Tibial nerve (tissue), 4 donors: ENCODE measurements at places on chromosomes 1 and 21.

DNA sequence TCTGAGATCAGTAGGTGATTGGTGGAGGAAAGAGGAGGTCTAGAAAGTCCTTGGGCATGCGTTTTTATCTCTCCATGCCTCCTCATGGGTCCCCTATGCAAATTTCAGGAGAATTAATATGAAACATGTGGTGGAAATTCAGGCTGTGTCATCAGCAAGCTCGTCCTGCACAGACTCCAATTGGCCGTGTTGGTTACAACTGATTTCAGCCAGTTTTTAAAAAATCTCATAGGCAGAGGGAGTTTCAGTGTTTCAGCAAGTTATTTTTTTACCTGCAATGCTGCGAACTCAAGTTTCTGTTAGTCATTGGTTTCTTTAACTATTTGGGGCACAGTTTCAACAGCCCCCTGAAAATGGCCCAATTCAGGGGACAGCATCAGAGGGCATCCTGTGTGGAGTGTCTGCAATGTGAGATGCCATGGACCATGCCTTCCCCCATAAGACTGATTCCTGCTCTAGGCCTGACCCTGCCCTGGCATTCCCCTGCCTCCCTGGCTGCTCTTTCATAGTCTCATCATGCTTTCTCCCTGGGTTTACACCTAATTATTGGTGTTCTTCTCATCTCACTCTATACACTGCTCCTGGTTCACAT lies 59.9 kb downstream of the C1orf198 start:
- H3K36me3 ChIP-seq, result no peaks in the 10 kb centered on the region
- no peaks in the 10 kb centered on the region for H3K4me1 ChIP-seq
- no peak overlapping the region for H3K4me3 ChIP-seq
- no peak for DNase-seq

DNA sequence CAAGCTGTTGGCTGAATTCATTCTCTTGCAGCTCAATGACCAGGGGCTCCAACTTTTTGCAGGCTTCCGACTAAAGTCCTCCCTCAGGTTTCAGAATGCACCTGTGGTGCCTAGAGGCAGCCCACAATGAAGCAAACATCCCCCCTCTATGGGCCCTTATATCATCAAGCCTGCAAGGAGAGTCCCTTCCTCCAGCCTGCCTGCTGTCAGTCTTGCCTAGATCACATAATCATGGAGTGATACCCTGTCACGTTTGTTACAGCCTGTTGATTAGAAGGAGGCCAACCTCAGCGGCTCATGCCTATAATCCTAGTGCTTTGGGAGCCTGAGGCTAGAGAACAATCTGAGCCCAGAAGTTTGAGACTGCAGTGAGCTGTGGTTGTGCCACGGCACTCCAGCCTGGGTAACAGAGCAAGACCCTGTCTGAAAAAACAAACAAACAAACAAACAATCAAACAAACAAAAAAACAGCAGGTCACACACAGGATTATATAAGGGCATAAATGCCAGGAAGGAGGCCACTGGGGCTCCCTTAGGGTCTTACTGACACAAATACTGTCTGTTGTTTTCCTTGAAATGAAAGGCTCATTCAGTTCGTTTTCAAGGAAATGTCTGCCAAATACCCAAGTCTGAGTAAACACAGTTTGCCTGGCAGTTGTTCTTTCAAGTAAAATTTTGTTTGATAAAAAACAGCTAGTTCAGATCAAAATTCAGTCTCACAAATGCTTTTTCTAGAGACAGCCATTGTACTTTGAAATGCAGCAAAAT lies 4.7 kb upstream of the SPRR3 start:
- no peaks in the 10 kb centered on the region for H3K36me3 ChIP-seq
- H3K4me1 ChIP-seq, result no peaks in the 10 kb centered on the region
- no peak for DNase-seq
- no peak overlapping the region for H3K27ac ChIP-seq

- H3K36me3 ChIP-seq, result no peaks in the 10 kb centered on the region
- H3K27ac ChIP-seq, result no peak overlapping the region
- H3K4me3 ChIP-seq, result no peak overlapping the region
- DNase-seq, result no peak
- H3K27me3 ChIP-seq, result no peaks in the 10 kb centered on the region
- no peaks in the 10 kb centered on the region for H3K4me1 ChIP-seq
Observed at GRCh38 chr1:162904579-162904978, 43.6 kb upstream of the CCDC190 start.

DNA sequence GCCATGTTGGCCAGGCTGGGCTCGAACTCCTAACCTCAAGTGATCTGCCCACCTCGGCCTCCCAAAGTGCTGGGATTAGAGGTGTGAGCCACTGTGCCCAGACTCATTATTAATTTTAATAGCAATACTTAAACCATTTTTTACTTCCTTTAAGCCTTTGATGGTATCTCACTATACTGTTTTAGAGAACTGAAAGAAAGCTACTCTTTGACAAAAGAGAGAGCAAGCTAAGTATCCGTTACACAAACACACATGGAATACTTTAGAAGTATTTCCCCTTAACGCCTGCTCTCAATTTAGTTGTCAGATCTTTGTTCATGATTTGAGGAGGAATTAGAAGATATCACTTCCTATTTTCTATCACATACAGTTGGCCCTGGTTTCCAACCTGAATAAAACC lies 189.4 kb downstream of the COP1 start:
- no peaks in the 10 kb centered on the region for H3K27me3 ChIP-seq
- H3K27ac ChIP-seq, result no peak overlapping the region
- no peaks in the 10 kb centered on the region for H3K36me3 ChIP-seq
- no peak for DNase-seq

- no peak overlapping the region for H3K4me3 ChIP-seq
- no peaks in the 10 kb centered on the region for H3K27me3 ChIP-seq
- no peaks in the 10 kb centered on the region for H3K4me1 ChIP-seq
- no peak for DNase-seq
- no peak overlapping the region for H3K27ac ChIP-seq
Observed at GRCh38 chr1:3633344-3634058, 8.7 kb downstream of the TPRG1L start.

- no peaks in the 10 kb centered on the region for H3K36me3 ChIP-seq
- H3K27me3 ChIP-seq, result no peaks in the 10 kb centered on the region
- no peaks in the 10 kb centered on the region for H3K4me1 ChIP-seq
- DNase-seq, result no peak
- H3K4me3 ChIP-seq, result no peak overlapping the region
Observed at GRCh38 chr1:55604179-55604578, 389.0 kb upstream of the USP24 start.

- no peak for DNase-seq
- no peak overlapping the region for H3K27ac ChIP-seq
- H3K36me3 ChIP-seq, result no peaks in the 10 kb centered on the region
- H3K27me3 ChIP-seq, result peaks cover 11% of the 10 kb centered on the region
- H3K4me1 ChIP-seq, result no peaks in the 10 kb centered on the region
Observed at GRCh38 chr21:46156378-46156645, 933 bp upstream of the FTCD start.

- H3K4me1 ChIP-seq, result no peaks in the 10 kb centered on the region
- H3K27me3 ChIP-seq, result no peaks in the 10 kb centered on the region
- H3K27ac ChIP-seq, result no peak overlapping the region
- no peak overlapping the region for H3K4me3 ChIP-seq
- no peaks in the 10 kb centered on the region for H3K36me3 ChIP-seq
- DNase-seq, result no peak
Observed at GRCh38 chr1:159600894-159601293, 13.3 kb downstream of the APCS start.

DNA sequence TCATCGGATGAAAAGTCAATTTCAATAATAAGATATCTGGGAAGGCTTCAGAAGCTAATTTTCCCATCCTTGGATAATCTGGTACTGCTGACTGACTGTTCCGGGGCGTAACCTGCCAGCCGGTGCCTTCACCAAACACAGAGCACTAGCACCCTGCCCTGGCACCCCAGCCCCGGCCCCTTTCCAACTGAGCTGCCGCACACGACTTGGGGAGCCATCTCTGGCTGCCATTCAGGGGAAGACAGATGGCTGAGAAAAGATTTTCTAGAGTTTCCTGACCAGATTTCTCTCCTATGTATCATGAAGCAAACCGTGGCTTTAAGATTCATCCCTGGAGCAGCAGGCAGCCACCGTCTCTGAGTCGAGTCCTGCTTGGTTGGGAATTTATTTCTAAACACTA lies 96.0 kb upstream of the SYT6 start:
- H3K4me3 ChIP-seq, result no peak overlapping the region
- no peak for DNase-seq
- no peaks in the 10 kb centered on the region for H3K36me3 ChIP-seq
- H3K27ac ChIP-seq, result no peak overlapping the region

DNA sequence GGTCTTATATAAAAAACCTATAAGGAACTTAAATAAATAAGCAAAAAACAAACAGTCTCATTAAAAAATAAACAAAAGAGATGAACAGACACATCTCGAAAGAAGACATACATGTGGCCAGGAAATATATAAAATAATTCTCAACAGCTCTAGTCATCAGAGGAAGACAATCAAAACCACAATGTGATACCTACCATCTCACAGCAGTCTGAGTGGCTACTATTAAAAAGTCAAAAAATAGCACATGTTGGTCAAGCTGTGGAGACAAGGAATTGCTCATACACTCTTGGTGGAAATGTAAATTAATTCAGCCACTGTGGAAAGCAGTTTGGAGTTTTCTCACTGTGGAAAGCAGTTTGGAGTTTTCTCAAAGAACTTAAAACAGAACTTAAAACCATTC lies 100.3 kb upstream of the ADAMTS5 start:
- H3K4me3 ChIP-seq, result no peak overlapping the region
- H3K27me3 ChIP-seq, result no peaks in the 10 kb centered on the region
- DNase-seq, result no peak
- no peak overlapping the region for H3K27ac ChIP-seq

DNA sequence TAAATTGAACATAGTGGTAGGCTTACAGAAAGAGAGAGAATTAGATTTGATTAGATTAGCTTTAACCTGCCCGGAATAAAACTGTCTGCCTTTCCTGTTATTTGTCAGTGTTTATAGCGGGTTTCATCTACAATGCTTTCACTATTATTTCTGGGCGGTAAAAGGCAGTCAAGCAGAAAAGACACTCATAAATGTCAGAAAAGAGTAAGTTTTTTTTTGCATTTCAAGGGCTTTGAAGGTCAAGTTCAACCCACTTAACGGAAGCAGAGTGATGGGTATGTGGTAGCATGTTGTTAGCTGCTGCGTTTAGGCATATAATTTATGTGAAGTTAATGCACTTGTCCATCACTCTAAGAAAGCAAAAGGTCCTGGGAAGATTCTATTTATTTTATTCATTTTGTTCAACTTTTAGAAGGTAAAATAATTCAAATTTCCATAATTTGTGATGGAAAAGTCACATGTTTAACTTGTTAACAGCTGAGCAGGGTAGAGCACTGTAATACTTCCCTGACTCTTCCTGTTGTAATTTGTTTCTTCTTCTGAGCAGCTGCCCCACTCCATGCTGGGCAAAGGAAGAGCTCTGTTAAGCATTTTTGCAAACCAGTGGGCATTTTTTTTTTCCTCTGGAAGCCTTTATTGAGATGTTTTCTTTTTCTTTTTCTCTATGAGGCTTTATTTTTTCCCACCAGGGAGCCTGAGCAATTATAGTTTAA lies 220.1 kb downstream of the ST6GALNAC3 start:
- H3K27ac ChIP-seq, result no peak overlapping the region
- H3K4me3 ChIP-seq, result no peak overlapping the region
- no peaks in the 10 kb centered on the region for H3K4me1 ChIP-seq
- no peaks in the 10 kb centered on the region for H3K27me3 ChIP-seq
- H3K36me3 ChIP-seq, result no peaks in the 10 kb centered on the region
- no peak for DNase-seq

- H3K27ac ChIP-seq, result no peak overlapping the region
- H3K4me3 ChIP-seq, result no peak overlapping the region
- DNase-seq, result no peak
- H3K36me3 ChIP-seq, result no peaks in the 10 kb centered on the region
- no peaks in the 10 kb centered on the region for H3K4me1 ChIP-seq
- peaks cover 68% of the 10 kb centered on the region for H3K27me3 ChIP-seq
Observed at GRCh38 chr21:44697811-44698734, 1.1 kb downstream of the KRTAP10-12 start.

- no peak overlapping the region for H3K4me3 ChIP-seq
- no peak for DNase-seq
- no peaks in the 10 kb centered on the region for H3K36me3 ChIP-seq
- peaks cover 27% of the 10 kb centered on the region for H3K4me1 ChIP-seq
- no peak overlapping the region for H3K27ac ChIP-seq
- no peaks in the 10 kb centered on the region for H3K27me3 ChIP-seq
Observed at GRCh38 chr21:42225571-42226155, 6.7 kb downstream of the ABCG1 start.

DNA sequence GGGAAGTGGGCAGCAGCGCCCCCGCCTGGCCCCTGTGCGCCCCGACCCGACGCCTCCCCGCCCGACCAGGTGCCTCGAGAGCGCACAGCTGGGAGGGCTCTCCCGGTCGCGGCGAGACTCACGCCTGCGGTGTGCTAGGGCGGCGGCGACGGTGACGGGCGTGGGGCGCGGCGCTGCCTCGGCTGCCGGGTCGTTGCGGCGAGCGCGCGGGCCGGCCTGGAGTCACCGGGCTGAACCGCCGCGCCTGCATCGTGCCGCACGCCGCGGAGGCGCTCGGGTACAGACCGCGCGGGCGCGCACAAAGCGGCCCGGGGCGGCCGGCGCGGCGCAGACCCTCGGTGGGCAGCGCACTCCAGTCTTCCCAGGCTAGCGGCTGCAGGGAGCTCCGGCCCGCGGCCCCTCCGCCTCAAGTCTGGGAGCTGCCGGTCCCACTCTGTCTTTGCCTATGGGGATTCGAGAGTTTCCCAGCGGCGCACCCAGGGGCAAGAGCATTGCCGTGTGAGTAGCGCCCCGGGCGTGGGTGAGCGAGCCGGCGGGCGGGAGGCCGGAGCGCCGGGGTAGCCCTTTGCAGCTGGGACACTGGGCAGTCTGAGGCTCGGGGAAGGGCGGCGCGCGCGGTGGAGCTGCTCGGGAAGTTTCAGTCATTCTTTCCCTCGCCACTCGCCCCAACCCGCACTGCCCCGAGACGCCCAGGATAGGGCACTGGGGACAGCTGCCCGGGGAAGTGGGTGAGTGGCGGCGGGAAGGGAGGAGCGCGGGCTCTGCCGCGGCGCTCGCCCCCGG lies at the start of gene SLC35F3:
TSS of gene SLC35F3 (plus strand) at position 44 of the 783 bp plus-strand sequence.
- no peaks in the 10 kb centered on the region for H3K27me3 ChIP-seq
- no peak within 1 kb of the TSS for H3K4me3 ChIP-seq
- H3K36me3 ChIP-seq, result no peaks in the 10 kb centered on the region
- H3K27ac ChIP-seq, result no peak within 1 kb of the TSS
- no peak for DNase-seq

GRCh38 chr1:247681288-247681897 lies 1.9 kb upstream of the OR13G1 start:
- no peaks in the 10 kb centered on the region for H3K36me3 ChIP-seq
- DNase-seq, result peak; percentile 45
- no peak overlapping the region for H3K4me3 ChIP-seq
